Fibroblast of pulmonary artery (primary cell): ENCODE measurements at places on chromosomes 12 and 14.

DNA sequence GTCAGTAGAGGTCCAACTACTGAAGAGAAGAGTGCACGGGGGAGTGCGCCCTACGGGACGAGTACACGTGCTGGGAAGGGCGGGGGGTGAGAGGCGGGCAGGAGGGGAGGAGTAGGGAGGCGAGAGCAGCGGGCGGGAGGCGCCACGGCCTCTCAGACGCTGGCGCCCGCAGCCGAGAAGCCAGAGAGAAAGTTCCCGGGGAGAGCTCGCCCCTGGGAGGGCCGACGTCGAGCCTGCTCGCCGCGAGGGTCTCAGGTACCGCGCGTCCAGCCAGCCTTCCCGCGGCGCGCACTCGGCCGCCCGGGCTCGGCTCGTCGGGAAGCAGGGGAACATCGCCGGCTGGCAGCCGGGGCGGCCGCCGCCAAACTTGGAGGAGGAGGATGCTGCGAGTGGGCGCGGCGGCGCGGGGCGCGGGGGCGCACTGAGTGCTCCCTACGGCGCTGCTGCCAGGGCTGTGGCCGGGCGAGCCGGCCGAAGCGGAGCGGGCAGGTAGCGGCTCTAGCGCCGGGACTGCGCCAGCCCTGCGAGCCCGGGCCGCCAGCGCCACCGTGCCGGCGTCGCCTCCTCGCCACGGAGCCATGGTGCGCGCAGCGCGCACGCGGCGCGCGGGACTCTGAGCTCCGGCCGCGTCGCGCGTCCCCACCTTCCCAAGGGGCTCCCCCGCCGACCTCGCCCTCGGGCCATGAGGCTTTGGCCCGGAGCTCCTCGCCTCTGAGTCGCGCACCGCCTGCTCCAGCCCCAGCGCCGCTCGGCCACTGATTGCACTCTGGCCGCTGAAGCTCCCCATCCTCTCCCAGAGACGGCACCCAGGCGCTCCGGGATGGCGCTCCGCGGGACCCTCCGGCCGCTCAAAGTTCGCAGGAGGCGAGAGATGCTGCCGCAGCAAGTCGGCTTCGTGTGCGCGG lies at the start of gene SLC24A4:
Gene SLC24A4, plus strand, starts transcription at position 155 of the 905 bp plus-strand sequence. Its CDS starts 666 bp downstream, at position 821.
- no peak for DNase-seq

DNA sequence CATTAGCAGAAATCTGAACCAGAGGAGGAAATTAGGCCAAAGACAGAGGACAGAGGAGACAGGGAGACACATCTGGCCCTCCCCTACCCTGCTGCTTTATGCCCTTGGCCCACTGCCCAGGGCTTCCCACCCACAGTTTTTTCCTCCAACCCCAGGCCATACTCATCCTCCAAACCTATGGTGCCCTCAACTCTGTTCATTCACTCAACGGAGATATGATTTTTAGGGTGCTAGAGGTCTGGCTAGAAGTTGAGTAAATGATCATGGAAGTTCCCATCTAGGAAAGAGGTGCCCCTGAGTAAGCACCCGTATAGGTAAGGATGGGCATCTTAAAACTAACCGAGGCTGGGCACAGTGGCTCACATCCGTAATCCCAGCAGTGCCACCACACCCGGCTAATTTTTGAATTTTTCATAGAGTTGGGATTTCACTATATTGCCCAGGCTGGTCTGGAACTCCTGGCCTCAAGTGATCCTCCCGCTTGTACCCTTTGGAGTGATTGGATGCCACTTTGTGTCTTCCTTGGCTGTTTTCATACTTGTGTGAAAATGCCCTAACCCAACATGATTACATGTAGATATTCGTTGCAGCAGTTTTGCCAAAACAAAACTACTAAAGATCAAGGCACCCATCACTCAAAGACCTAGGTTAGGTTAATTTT lies 4.4 kb downstream of the KRT18 start:
- DNase-seq, result no peak

- DNase-seq, result no peak
Measured at GRCh38 chr12:89760783-89761182, 52.1 kb upstream of the ATP2B1 start.

GRCh38 chr12:92340441-92341064 lies 194.9 kb upstream of the BTG1 start:
- DNase-seq, result no peak

DNA sequence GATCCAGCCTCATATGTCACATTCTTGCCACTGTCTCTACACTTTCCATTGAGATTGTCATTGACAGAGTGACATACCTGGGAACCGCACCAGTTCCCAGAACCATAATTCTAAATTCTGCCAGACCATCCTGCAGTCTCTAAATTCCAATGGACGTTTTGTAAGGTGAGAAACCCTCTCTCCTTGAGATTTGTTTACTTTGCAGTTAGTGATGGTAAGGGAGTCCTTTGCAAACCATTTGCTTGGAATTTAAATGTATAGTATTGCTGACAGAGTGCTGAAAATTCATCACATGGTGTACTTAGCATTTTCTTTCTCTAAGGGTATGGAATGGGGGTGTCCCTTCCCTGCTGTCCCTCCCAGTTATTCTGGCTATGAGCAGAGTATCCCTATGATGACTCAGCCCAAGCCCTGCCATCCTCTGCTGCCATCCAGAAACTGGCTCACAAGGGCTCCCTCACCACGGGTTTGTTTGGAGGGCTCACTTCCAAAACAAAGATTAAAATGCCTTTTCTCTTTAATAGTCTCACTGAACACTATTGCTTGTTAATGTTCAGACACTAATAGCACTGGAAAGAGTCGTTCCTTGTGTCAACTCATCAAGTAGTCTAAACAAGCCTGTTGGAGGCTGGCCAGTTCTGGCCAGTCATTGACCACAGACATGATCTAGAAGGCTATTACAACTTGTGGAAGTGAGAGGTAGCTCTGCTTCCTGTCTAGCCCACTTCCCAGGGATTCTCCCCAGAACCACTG lies 129.0 kb upstream of the HMGA2 start:
- DNase-seq, result peak; percentile 92

- no peak for DNase-seq
Measured at GRCh38 chr12:131528144-131528543, 182.7 kb upstream of the SFSWAP start.

DNA sequence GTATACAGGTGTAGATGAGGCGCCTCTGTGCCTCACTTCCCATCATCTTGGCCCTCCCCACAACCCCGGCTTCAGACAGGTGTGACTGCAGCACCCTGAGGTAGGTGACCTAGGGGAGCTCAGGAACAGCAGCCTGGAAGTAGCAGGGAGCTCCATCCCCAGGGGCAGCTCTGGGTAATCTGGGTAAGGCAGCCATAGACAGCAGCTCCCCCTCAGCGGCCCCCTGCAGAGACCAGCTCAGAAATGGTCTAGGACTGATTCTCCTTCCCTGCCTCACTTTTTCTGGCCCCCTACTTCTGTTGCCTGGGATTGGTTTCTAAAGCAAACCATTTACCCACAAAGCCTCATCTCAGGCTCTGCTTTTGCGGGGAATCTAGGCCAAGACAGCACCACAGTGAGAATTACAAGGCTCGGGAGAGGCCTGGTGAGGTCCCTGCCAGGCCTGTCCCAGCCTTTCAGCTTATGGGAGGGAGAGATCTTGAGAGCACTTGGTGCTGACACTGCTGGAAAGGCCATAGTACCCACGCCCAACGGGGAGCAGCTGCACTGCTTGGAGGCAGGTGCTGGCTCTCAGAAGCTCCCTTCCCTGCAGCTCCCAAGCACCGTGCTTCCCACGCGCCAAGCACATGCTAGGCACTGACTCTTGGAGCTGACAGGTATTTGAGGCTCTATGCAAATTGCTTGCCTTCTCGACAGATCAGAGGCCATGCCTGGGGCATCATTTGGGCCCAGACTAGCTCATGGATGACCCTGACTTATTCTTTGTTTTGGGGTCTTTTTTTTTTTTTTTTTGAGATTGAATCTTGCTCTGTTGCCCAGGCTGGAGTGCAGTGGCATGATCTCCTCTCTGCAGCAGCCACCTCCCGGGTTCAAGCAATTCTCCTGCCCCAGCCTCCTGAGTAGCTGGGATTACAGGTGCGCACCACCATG lies 45.1 kb upstream of the TRAF3 start:
- DNase-seq, result no peak

GRCh38 chr14:61719344-61720293 lies 24.3 kb downstream of the HIF1A start:
- no peak for DNase-seq

- DNase-seq, result peak; percentile 12
Measured at GRCh38 chr14:94213021-94213420, 38.9 kb downstream of the PPP4R4 start.

GRCh38 chr12:63298386-63298930 lies 147.5 kb upstream of the AVPR1A start:
- no peak for DNase-seq

DNA sequence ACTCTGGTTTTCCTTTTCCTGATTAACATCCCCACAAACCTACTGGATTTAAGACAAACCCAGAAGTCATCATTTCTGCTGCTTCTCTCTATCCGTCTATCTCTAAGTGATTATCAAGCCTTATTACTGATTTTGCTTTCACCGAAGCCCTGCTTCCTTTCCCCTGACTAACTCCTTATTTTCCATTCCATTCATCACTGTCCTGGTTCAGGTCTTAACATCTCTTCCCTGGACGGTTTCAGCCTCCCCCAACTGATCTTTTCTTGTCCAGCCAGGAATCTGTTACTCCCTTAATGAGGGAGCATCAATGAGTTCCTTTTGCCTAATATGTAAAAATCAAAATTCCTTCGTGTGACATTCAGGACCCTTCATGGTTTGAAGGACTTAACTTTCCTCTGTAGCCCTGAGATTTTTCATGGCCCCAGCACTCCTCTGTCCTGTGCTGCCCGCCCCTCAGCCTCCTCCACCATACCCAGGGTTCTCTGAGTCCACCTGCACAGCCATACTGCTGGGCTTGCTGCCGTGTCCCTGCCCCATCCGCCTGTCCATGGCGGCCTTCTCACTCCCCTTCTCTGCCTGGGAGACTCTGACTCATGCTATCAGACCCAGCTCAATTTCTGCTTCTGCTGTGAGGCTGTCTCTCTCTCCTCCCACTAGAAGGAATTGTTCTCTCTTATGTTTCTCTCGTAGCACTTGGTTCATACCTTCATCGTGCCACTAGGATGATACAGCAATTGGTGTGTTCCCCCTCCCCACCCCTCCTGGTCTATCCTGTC lies 167.8 kb upstream of the HIF1A start:
- DNase-seq, result peak; percentile 89

GRCh38 chr12:127925971-127926370 lies 341.0 kb upstream of the TMEM132C start:
- peak; percentile 14 for DNase-seq

GRCh38 chr14:66401449-66402095 lies 84.6 kb upstream of the CCDC196 start:
- DNase-seq, result peak; percentile 36

- no peak for DNase-seq
Measured at GRCh38 chr14:23118506-23119362, at the start of gene CEBPE. Gene CEBPE (minus strand): TSS chr14:23119255. CDS start chr14:23119091, 164 bp downstream.

- DNase-seq, result peak; percentile 7
Measured at GRCh38 chr14:28468191-28469151, 298.1 kb upstream of the FOXG1 start.

- DNase-seq, result no peak
Measured at GRCh38 chr14:61430066-61430757, 108.8 kb downstream of the PRKCH start.

GRCh38 chr12:129571901-129572494 lies 331.8 kb downstream of the TMEM132D start:
- no peak for DNase-seq

- DNase-seq, result no peak
Measured at GRCh38 chr12:67035121-67035520, 234.0 kb upstream of the CAND1 start.

DNA sequence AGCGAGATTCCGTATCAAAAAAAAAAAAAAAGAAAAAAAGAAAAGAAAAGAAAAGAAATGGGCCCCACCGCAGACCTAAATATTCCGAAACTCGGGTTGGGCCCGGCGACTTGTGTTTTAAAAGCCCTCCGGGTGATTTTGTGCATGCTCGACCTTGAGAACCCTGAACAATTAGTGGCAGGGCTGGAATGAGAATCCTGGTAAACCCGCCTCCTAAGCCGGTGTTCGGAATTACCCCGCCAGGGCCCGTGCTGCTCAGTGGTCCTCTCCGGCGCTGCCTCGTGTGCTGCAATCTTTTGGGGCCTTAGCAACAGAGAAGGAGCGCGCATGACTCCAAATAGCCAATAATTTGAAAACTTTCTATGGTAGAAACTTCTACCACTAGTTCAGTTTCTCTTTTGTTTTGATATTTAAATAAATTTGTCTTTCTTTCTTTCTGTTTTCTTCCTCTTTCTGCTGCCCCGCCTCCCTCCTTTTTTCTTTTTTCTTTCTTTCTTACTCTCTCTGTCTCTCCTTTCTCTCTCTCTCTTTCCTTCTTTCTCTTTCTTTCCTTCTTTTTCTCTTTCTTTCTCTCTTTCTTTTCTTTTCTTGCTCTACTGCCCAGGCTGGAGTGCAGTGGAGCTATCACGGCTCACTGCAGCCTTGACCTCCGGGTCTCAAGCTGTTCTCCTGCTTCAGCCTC lies 1.5 kb upstream of the GALNT6 start:
- DNase-seq, result no peak

DNA sequence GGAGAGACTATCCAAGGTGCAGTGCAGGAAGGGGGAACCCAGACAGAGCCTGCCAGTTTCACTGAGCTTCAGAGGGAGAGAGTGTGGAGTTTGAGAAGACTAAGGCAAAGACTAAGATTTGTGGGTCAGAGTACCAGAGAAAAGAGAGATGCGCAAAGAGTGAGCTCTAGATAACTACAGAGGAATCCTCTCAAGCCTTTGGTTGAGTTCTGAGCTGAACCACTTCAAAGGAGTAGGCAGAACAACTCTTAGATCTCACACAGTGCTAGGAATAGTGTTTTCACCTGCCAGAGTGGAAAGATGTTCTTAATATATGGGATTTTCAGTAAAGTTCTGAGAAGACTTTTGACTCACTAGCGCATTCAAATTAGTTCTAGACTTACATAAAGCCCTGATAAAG lies 10.7 kb upstream of the M6PR start:
- no peak for DNase-seq

- no peak for DNase-seq
Measured at GRCh38 chr14:36522347-36522971, 2.4 kb upstream of the NKX2-1 start.
